Activated CD8-positive, alpha-beta T cell treated with anti-CD3 and anti-CD28 coated beads for 36 hours (primary cell): ENCODE measurements at places on chromosomes 4 and X. TPM values are rescaled to one million over a fixed set of nuclear protein-coding genes. Genes with fewer than 3 reads are reported as not detected.

DNA sequence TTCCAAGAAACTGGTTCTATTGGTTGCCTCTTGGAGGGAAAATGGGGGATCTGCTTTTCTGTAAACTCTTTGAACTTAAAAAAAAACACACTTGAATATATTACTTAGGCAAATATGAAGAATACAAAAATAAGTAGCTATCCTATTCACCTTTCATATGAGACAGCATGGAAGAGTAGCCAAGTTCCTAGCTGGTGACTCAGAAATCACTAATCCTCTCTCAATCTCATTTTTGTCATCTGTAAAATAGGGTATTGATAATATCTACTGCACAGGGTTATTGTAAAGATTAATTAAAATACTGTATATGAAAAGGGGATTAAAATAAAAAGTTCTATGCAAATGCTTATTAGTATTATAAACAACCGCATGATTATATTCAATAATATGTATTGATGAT is 12.7 kb downstream of the MGARP start:
- H3K36me3 ChIP-seq: no peaks in the 10 kb centered on the region
- no peak overlapping the region for H3K27ac ChIP-seq
- DNase-seq: no peak
- H3K27me3 ChIP-seq: no peaks in the 10 kb centered on the region

GRCh38 chrX:153573984-153574383 is 25.0 kb downstream of the CCNQ start:
- H3K4me1 ChIP-seq: peaks cover 8% of the 10 kb centered on the region
- no peaks in the 10 kb centered on the region for H3K27me3 ChIP-seq
- no peak for DNase-seq
- no peaks in the 10 kb centered on the region for H3K36me3 ChIP-seq
- no peak overlapping the region for H3K4me3 ChIP-seq

DNA sequence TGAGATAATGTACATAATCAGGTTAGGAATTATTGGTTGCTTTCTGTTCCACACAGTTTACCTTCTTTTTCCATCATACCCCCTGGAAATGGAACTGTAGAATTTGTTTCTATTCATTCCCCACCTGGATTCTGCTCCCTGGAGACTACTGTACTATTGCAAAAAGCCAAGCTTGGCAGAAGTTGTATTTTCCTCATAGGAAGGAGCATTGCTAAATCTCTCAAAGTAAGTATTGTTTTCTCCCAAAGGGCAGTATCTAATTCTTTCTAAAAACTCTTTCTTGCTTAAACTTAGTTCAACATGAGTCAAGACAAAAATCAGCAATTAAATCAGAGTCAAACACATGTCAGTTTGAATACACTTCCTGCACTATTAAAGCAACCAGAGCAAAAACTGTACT is 136.2 kb downstream of the CDS1 start:
- H3K27ac ChIP-seq: no peak overlapping the region
- H3K27me3 ChIP-seq: no peaks in the 10 kb centered on the region
- DNase-seq: no peak
- no peaks in the 10 kb centered on the region for H3K4me1 ChIP-seq
- no peak overlapping the region for H3K4me3 ChIP-seq
- H3K36me3 ChIP-seq: no peaks in the 10 kb centered on the region

BANK1 gene
- total RNA-seq: 0.34 TPM

FAT1 gene
- total RNA-seq: not detected

DNA sequence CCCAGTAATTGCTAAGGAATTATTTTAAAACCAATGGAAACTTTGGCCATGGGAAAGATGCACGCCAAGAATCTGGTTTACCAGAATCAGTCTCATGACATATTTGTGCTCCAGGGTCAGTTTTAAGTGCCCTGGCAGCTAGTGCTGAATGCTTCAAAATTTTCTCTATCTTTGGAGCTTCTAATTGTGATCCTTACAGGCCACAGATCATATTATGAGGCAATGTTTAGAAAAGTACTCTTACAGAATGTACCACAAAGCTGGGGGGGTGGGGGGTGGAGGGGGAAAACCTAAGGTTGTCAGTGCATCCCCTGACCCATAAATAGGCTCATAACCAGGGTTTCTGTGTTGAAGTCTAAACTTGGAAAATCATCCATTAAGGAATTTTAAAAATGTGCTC is 514.5 kb downstream of the INPP4B start:
- H3K27me3 ChIP-seq: no peaks in the 10 kb centered on the region
- peaks cover 30% of the 10 kb centered on the region for H3K36me3 ChIP-seq
- H3K4me1 ChIP-seq: peaks cover 44% of the 10 kb centered on the region
- DNase-seq: no peak
- no peak overlapping the region for H3K27ac ChIP-seq
- no peak overlapping the region for H3K4me3 ChIP-seq

- peaks cover 5% of the 10 kb centered on the region for H3K4me1 ChIP-seq
- H3K4me3 ChIP-seq: no peak overlapping the region
- no peaks in the 10 kb centered on the region for H3K36me3 ChIP-seq
- peak; percentile 15 for DNase-seq
- peak overlapping the region; percentile 34 for H3K27ac ChIP-seq
Measured at GRCh38 chrX:79325263-79325958, 41.7 kb downstream of the ITM2A start.

DNA sequence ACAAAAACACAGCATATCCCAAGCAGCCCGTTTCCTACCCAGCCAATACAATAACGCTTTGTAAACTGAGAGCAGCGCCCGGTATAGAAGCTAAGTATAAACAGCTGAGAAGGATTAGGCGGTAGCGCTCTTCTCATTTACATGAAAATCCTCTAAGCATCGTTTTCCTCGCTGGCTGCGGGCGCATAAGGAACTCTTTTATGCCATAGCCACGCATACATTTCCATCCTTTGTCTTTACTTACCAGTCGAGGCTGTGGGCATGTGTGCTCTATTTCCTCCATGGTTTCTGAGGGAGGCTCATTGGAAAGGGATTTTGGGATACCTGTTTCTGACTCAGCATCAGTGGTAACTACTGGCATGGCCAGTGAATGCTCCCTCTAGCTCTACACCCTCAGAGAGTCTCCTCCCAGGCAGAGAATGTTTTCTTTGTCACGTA is 383 bp downstream of the PCYT1B start:
- H3K4me1 ChIP-seq: peaks cover 16% of the 10 kb centered on the region
- peak overlapping the region; percentile 67 for H3K4me3 ChIP-seq
- H3K27ac ChIP-seq: no peak overlapping the region
- H3K27me3 ChIP-seq: peaks cover 14% of the 10 kb centered on the region
- no peak for DNase-seq

TBX22 gene
- total RNA-seq: not detected

DIPK2B gene
- not detected for total RNA-seq

- H3K4me1 ChIP-seq: no peaks in the 10 kb centered on the region
- H3K27ac ChIP-seq: no peak overlapping the region
- no peaks in the 10 kb centered on the region for H3K36me3 ChIP-seq
- no peak for DNase-seq
- H3K27me3 ChIP-seq: peaks cover 5% of the 10 kb centered on the region
- no peak overlapping the region for H3K4me3 ChIP-seq
Measured at GRCh38 chr4:71396382-71396781, 57.6 kb downstream of the SLC4A4 start.

DNA sequence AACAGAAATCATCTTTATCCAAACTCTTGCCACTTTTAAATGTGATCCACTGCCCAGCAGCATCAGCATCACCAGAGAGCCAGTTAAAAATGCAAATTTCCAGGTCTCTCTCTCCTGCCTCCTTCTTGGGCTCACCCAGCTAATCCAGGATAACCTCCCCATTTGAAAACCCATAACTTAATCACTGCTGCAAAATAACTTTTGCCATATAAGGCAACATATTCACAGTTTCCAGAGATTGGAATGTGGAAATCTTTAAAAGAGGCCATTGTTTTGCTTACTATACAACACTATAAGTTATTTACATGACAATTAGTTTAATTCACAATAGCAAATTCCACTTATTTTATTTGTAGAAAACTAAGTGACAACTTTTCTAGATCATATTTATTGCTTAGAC is 4.8 kb upstream of the EXOSC9 start:
- peaks cover 31% of the 10 kb centered on the region for H3K4me1 ChIP-seq
- no peaks in the 10 kb centered on the region for H3K36me3 ChIP-seq
- no peak overlapping the region for H3K27ac ChIP-seq
- no peak for DNase-seq
- peaks cover 11% of the 10 kb centered on the region for H3K27me3 ChIP-seq

DNA sequence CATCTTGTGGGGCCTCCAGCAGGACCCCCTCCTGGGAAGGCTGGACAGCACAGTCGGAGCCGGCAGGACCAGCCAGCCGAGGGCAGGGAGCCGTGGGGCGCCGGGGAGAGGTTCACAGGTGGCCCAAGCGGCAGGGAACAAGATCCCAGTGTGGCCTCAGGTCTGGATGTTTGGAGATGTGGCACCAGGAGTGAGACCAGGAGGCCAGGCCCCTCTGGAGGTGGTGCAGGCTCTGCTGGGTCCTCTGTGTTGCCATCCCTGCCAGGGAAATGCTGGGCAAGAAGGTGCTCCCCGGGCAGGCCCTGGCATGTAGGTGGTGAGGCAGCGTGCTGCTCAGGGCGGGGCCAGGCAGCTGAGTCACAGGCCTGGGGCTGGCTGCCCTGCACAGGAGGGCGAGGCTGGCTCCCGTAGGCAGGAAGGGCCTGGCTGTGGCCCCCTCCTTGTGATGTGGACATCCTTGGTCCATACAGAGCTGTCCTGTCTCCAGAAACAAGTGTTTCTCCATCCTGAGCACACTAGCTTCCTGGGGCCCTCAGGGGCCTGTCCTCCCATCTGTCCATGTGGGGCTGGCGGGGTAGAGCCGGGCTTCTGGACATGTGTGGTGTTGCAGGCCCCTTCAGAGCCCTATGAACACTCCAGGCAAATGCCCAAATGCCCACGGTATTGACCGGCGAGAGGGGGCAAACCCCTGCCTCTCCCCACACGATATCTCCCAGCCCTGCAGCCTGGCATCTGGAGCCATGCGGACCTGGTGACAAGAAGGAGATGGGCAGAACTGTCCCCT is 4.8 kb upstream of the HGFAC start:
- DNase-seq: peak; percentile 44
- no peaks in the 10 kb centered on the region for H3K4me1 ChIP-seq
- H3K27ac ChIP-seq: no peak overlapping the region
- H3K4me3 ChIP-seq: no peak overlapping the region

DNA sequence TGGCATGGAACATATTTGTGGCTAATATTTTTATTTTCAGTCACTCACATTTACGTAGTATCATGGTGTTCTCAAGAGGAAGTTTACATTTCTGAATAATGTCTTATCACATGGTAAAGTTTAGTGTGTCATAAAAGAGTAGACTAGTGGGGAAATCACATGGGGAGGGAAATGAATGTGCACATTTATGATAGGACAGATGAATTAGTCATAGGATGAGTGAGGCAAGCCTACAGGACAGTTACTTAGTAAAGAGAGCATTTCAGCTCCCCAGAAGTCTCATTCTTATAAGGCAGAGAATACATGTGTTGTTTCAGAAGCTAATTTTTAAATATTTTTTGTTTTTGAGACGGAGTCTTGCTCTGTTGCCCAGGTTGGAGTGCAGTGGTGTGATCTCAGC is 6.2 kb downstream of the GK start:
- H3K4me1 ChIP-seq: peaks cover 39% of the 10 kb centered on the region
- DNase-seq: no peak
- no peaks in the 10 kb centered on the region for H3K27me3 ChIP-seq
- peak overlapping the region; percentile 89 for H3K27ac ChIP-seq

- H3K4me1 ChIP-seq: peaks cover 18% of the 10 kb centered on the region
- DNase-seq: no peak
- H3K36me3 ChIP-seq: no peaks in the 10 kb centered on the region
- H3K4me3 ChIP-seq: no peak overlapping the region
- no peak overlapping the region for H3K27ac ChIP-seq
Measured at GRCh38 chr4:15378062-15378461, 49.8 kb upstream of the C1QTNF7 start.

GUCY1B1 gene
- 0.16 TPM for total RNA-seq

LARP1B gene
- total RNA-seq: 23.8 TPM

DNA sequence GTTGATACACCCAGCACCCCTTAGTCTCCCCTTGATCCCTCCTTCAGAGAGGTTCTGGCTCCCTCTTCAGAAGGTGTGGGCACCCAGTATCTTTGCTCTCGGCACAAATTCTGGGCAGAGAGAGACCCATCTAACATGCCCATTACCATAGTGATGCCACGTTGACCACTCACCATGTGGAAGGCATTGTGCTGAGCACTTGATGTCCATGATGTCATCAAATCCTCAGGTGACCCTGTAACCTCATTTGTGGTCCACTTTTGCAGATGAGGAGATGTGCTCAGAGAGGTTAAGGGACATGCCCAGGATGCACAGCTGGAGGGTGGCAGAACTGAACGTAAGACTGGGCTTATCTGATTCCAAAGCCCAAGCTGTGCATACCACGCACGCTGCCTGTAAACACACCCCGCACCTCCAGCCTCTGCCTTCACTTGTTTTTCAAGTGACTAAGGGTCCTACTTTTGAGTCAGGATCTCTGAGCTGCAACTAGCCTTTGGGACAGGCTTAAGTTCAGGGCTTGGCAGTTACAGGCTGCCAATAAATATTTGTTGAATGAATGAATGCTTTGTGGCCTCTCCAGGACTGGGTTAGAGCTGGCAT is 55.2 kb downstream of the HTRA3 start:
- no peaks in the 10 kb centered on the region for H3K36me3 ChIP-seq
- no peak overlapping the region for H3K4me3 ChIP-seq
- H3K27ac ChIP-seq: no peak overlapping the region

- no peaks in the 10 kb centered on the region for H3K27me3 ChIP-seq
- H3K27ac ChIP-seq: no peak overlapping the region
- no peaks in the 10 kb centered on the region for H3K36me3 ChIP-seq
Measured at GRCh38 chrX:19889582-19890342, 2.4 kb upstream of the SH3KBP1 start.

- no peak for DNase-seq
- no peaks in the 10 kb centered on the region for H3K27me3 ChIP-seq
- H3K27ac ChIP-seq: no peak overlapping the region
- H3K36me3 ChIP-seq: peaks cover 1% of the 10 kb centered on the region
- no peak overlapping the region for H3K4me3 ChIP-seq
Measured at GRCh38 chr4:146275370-146275769, 61.0 kb downstream of the REELD1 start.

DNA sequence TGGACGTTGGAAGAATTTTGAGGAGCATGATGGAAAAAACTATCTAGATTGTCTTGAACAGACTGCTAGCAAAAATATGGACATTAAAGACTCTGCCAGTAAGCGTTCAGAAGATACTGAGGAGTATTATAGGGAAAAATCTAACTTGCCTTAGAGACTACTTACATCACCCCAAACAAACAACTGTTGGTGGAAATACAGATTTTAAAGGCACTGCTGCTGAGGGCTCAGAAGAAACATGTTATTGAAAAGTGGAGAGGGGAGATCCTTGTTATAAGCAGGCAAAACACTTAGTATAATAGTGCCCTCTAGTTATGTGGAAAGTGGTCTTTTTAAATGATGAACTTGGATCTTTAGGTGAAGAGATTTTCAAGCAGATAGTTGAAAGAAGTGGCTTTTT is 29.2 kb downstream of the MAD2L1 start:
- no peak overlapping the region for H3K4me3 ChIP-seq
- H3K27ac ChIP-seq: no peak overlapping the region
- no peaks in the 10 kb centered on the region for H3K4me1 ChIP-seq

DNA sequence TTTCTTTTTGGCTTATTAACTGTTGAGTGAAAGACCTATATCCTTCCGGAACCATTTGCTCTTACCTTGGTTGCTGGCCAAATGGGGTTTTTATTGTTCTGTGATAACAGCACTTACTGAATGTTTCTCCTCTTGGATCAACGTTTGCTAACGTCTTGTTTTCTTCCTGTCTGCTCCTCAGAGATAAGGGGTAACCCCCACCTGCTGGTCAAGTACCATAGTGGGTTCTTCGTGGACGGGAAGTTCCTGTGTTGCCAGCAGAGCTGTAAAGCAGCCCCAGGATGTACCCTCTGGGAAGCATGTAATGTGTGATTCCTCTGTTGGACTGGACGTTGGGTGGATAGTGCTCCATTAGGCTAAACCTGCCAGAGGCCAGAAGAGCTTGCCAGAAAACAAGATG is 15.3 kb downstream of the BMX start:
- no peaks in the 10 kb centered on the region for H3K27me3 ChIP-seq
- DNase-seq: no peak
- H3K4me3 ChIP-seq: no peak overlapping the region
- H3K36me3 ChIP-seq: no peaks in the 10 kb centered on the region
- no peak overlapping the region for H3K27ac ChIP-seq
- no peaks in the 10 kb centered on the region for H3K4me1 ChIP-seq
